ENCODE measurements at places on chromosomes 6 and 20.

DNA sequence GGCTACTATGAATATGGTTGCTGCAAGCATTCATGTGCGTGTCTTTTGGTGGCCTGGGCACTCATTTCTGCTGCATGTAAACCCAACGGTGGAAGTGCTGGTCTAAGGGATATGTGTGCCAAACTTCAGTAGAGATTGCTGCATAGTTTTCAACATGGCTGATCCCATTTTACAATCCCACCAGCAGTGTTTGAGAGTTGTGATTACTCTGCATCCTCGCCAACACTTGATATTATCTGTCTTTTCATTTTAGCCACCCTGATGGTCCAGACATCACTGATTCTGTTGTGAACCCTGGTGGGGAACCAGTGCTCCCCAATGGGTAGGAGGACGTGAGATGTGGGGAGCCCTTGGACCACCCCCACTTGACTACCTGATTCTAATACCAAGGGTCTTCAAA is 27.5 kb downstream of the PACSIN1 start:
- no peak for DNase-seq

DNA sequence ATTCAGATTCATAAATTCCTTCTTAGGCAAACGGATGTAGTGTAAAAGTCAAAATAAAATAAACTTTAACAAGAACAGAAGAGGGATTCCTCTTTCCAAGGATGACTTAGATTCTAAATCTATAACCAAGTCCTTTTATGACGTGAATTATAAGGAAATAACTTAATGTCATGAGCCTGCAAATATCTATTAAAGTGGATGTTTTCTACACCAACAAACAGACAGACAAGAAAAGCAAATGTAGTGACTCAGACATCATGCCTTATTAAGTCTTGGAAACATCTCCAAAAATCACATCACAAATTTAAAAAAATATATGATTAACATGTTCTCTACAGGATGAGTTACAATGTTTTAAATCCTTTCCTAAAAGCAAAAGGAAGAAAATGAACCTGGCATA is 397.1 kb downstream of the ESR1 start:
- no peak for DNase-seq

GRCh38 chr20:63163171-63163570 is 52.8 kb downstream of the YTHDF1 start:
- no peak for DNase-seq

DNA sequence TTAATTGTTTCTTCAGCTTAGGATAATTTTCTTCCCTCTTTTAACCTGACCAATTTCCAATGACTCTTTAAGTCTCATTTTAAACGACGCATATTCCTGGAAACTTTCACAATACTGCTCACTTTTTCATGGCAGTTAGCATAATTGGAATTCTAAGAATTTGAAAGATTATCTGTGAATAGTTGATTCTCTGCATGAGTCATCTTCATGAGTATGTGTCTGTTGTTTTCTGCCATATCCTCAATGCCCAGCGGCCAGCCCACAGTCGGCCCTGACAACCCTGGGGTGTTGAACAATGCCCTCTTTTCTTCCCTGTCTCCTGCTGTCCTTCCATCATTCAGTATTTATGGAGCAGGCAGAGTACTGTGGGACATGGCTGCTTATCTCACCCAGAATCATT is 554.2 kb downstream of the CDH26 start:
- peak; percentile 30 for DNase-seq

GRCh38 chr6:123986938-123987337 is 183.3 kb downstream of the NKAIN2 start:
- DNase-seq, result no peak

DNA sequence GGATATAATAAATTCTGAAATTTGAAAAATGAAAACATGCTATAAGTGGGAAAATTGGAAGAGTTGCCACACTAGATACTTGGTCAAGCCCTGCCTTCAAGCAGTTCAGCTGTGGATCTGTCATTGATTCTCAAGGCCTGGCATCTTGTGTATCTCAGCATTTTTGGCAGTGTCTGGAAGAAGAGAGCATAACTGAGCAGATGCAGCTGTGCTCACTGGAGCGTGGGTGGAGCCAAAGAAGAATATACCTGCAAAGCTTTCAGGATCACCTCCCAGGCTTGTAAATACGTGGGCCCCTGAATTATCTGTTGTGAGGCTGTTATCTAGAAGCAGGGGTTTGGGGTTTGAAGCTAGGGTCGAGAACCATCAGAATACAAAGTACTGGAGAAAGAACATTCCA is 31.3 kb upstream of the CHD6 start:
- DNase-seq, result no peak

- DNase-seq, result no peak
These were observed 15.3 kb upstream of the SULF2 start for GRCh38 chr20:47800623-47801022.

DNA sequence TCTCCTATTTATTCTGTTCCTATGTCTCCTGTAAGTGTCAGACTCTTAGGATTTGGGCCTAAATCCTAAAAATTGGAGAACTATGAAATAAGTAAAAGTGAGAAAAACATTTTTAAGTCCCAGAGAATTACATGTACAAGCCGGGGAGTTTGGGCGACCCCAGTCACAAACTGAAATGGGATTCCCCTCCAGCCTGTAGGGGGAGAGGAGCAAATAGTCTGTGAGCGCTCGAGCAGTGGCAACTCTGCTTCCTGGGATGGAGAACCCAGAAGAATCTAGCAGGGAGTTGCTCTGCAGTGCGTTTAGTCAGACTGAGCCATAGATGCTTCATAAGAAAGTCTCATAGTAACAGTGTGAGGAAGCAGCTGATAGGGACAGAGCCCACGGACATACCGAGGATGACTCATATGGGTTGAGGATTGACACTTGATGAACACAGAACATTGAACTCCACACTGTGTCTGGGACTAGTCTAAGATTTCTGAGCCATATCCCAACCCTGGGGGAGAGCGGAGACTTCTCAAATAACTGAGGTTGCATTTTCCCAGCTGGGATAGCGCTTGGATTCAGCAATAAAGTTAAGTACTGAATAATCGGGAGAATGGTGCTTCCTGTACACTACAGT is 437.2 kb downstream of the BCKDHB start:
- DNase-seq, result peak; percentile 80

- no peak for DNase-seq
These were observed 222.8 kb upstream of the CITED2 start for GRCh38 chr6:139597087-139597763.

DNA sequence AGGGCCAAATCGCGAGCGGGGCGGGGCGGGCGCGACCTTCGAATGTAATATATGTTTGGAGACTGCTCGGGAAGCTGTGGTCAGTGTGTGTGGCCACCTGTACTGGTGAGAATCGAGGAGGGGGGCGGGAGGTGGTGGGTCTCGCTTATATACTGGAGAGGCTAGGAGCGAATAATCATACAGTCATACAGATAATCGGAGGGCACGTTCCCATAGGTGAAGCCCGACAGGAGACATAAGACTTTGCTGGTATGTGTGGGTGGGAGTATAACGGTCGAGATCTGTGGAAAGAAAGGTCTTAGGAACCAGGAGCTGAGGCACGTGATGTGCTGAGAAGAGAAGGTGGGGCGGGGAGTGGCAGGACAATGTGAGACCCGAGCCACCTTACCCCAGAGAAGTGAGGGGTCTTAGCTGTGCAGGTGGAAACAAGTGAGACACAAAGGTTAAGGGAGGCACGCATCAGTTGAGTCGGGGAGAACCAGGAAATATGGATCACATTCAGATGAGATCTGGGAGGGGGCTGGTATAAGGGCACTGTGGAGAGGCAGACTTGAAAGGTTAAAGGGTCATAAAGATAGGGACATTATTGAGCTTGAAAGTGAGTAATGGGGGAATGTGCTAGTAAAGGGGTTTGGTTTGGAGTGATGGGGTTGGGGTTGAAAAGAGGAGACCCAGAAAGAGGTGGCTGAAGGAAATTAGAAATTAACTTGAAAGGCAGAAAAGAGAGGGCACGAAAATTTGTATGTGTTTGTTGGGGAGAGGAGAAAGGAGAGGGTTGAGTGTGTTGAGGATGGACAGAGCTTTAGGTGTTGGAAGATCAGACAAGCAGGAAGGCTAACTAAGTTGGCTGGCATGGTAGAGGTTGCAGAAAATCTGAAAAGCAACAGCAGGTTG is 589 bp downstream of the RNF5 start:
- DNase-seq, result no peak

- peak; percentile 23 for DNase-seq
These were observed 124.5 kb upstream of the SALL4 start for GRCh38 chr20:51926670-51927305.

GRCh38 chr6:2111162-2111677 is 134.2 kb downstream of the GMDS start:
- peak; percentile 74 for DNase-seq

DNA sequence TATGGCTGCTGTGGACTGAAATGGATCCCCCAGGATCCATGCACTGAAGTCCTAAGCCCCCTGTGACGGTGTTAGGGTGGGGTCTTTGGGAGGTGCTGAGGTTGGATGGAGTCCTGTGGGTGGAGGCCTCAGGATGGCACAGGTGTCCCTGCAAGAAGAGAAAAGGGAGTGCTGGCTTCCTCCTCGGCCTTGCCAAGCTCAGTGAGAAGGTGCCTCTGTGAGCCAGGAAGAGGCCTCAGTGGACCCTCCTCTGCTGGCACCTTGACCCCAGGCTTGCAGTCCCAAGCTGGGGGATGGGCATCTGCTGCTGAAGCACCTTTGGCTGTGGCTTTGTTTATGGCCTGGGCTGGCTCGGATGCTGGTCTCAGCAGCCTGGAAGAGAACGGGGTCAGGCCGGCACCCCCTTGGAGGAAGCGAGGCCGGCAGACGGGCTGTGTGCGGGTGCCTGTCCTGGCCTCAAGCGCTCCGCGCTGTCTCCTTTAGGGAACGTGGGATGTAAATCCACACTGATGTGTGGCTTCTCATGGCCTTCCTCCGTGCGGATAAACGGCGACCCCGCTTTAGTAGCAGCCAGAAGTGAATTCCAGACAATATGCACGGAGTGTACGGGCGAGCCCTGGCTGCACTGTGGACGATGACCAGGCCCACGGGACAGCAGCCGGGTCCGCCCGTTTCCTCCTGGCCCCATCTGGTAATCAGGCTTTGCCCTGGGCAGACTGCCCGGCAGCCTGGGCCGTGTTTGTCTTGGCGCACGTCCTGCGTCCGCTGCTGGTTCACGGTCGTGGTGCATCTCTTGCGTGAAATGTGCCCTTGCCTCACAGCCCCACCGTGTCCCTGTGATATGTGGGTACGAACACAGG is 182.6 kb downstream of the ERMARD start:
- DNase-seq, result no peak

DNA sequence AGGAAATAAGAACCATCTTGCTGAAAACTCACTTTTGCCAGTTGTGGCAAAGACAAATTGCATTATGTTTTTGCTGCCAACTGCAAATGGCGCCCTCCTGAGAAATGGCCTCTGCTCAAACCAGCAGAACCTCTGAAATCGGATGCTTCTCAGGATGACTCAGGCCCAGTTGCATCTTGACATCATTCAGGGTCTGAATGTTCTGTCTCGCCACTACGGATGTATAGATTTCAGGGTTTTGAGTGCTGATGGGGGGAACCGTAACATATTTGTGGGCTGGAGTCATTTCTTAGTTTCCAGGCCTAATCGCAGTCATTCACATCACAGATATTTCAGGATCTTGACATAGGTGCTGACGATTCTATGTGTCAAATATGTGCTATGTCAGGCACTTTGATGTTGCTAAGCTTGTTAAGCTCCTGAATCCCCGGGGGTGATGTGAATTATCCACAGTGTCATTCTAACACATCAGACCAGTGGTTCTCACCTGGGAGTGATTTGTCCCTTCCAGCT is 207.1 kb downstream of the NFATC2 start:
- peak; percentile 98 for DNase-seq

DNA sequence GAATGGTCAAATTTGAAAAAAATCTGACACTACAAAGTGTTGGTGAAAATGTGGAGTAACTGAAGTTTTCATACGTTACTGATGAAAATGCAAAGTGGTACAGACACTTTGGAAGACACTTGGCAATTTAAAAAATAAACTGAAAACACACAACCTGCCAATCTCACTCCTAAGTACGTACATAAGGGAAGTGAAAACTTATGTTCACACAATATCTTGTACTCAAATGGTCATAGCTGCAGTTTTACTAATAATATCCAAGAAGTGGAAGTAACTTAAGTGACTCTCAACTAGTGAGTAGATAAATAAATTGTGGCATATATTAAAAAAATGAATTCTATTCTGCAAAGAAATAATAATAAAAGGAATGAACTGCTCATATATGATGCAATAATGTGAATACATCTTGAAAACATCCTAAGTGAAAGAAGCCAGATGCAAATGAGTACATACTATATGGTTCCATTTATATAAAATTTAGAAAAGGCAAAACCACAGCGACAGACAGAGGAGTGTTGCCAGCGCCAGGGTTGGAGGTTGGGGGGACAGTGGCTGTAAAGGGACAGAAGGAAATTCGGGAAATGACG is 198.2 kb downstream of the ERMARD start:
- DNase-seq, result no peak

DNA sequence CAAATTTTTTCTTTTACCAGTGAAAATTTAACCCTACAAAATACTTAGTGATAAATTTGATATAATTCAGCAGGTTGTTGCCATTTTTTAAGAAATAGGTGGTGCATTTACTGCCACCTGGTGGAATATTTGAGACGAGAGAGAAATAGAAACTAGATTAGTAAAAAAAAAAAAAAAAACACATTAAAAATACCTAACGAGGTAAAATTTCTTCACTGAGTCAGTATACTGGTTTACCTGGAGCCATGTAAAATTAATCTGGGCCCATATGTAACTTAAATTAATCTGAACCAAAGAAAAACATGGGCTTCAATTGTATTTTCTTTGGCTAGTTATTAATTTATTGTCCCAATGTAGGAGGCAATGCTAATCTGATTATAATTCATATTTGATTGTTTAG is 520.8 kb downstream of the EPM2A start:
- DNase-seq, result no peak

GRCh38 chr6:135018052-135018451 is 36.6 kb downstream of the HBS1L start:
- DNase-seq, result no peak

- no peak for DNase-seq
These were observed 25.7 kb downstream of the PSMB9 start for GRCh38 chr6:32879691-32880090.

DNA sequence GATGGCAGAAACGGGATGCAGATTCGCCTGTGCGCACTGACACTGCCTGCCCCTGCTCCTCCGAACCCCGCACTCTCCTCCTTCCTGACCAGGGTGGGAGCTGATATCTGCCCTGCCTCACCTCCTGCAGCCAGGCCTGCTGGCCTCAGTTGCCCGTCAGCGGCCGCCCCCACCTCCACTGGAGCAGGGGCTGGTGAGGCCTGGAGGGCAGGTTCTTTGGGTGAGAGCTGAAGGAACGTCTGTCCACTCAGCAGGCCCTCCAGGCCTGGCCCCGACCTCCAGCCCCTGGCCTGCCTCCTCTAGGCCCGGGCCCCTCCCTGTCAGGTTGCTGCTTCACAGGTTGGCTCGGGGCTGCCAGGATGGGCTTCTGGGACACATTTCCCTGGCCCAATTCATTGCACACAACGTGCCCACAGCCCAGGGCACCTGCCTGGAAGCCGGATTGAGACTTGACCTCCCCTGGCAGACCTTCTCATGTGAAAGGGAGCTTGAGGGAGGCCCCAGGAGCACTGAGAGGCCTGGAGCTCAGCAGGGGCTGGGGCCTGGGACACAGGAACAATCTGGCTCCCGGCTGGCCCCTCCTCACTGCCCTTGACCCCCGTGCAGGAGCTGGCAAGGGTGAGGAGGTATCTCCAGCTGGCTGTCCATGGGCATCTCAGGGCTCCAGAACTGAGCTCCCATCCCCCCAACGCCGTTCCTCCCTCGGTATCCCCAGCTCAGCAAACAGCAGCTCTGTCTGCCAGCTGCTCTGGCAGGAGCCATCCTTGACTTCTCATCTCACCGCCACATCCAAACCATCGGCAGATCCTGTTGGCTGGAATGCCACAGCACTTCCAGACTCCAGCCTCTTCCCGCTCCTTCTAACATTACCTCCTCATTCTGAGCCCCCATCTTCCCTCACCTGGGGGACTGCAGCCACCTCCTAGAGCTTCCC is 39.5 kb downstream of the SPDEF start:
- DNase-seq, result no peak
